ENCODE measurements at places on chromosomes 3 and 15.
A peak's percentile ranks its signal among the peaks of the same experiment; 100 is the strongest.

DNA sequence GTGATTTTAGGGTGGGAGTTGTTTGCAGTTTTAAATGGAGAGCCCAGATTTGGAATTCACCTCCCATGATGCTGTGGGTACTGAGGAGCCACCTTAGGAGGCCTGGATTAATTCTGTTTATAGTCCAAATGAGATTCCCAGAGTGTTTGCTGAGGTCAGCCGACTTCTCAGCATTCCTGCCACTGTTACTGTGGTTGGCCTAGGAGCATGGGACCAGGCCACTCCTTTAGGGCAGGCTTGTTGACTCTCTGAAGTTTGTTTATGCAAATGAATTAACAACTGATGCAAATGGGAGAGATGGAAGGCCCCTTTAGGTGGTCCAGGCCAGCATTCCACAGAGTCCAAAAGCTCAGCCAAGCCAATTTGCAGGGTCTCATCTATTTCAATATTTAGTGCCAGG is 46.1 kb downstream of the CACNA2D3 start:
- DNase-seq, result no peak

GRCh38 chr3:156825795-156826143 is 384 bp upstream of the LEKR1 start:
- peak; percentile 89 for DNase-seq

DNA sequence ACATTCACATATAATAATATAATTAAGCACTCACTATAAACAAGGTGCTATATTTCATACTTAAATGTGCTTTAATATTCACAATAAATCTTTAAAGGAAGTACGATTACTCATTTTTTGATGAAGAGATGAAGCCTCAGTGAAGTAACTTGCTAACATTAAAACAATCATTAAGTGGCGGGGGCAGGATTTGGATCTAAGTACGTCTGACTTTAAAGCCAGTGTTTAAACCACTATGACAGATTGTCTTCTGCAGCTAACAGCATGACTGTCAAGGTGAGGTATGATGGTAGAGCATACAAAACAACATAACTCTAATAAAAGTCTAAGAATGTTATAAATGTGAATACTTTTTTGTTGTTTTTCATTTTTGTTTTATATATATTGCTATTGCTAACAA is 862.1 kb downstream of the ROBO1 start:
- DNase-seq, result no peak

- no peak for DNase-seq
Observed at GRCh38 chr15:66472176-66472999, 25.2 kb downstream of the SNAPC5 start.

DNA sequence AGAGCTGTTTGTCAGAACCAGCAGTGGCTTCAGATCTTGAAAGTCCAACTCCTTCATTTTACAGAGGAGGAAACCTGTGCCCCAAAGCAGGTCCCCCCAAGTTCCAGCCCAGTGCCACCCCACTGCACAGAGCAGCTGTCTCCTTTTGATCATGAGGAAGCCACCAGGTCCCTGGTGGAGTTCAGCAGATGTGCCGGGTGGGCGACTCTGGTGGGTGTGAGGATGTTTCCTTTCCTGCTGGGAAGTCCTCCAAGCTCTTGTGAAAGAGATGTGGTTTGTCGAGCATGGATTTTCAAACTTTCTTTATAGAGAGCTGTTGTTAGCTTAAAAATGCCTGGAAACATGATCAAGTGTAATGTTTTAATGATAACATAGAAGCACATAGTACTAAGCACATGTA is 52.0 kb downstream of the SMAD3 start:
- no peak for DNase-seq
